ENCODE measurements at places on chromosomes 3 and 15.

GRCh38 chr15:75693501-75694240 lies 19.0 kb downstream of the CSPG4 start:
- DNase-seq, result no peak

DNA sequence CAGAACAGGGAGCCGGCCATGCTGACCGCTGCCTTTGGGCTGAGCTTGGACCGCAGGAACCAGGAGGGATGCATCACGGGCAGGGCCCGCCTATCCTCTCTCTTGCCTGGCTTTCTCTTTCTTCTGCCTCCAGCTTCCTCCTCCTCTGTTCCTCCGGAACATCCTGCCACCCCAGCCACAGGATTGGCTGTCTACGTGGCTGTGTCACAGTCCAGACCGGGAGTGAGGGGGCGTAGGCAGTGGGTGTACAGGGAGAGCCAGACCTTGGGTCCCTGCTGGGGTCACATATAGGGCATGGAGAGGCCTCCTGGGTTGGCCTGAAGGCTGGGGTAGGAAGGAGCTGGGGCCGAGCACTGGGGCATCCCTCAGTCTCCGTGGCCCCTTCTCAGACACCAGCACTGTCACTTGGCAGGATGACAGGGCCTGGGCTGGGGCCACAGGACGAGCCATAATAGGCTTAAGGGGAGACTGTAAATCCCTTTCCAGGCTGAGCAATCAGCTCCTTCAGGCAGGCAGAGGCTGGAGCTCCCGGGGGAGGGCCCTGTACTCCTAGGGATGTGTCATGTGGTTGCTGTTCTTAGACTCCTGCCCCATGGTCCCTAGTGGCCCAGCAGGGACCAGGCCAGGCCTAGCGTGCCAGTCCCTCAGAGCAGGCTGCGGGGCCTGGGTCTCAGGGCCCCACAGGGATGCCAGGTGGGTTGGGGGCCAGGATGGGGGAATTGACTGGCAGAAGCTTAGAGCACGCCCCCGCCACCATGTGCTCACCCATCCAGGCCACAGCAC lies 25.4 kb downstream of the LINGO1 start:
- peak; percentile 45 for DNase-seq

DNA sequence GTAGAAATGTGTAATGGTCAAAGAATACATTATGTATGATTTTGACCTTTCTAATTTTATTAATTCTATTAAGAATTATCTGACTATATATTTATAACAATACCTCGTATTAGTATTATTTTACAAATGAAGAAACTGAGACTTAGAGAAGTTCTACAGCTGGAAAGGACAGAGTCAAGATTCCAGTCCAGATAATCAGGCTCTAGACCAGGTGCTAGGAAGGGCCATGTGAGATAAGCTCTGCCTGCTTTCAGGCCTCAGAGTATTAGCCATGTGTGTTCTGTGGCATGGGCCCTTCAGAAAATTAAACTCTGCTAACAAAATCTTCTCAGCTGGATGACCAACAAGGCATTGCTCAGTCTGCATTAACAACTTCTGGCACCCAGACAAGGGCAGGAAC lies 87.5 kb downstream of the CD200R1L start:
- DNase-seq, result no peak

DNA sequence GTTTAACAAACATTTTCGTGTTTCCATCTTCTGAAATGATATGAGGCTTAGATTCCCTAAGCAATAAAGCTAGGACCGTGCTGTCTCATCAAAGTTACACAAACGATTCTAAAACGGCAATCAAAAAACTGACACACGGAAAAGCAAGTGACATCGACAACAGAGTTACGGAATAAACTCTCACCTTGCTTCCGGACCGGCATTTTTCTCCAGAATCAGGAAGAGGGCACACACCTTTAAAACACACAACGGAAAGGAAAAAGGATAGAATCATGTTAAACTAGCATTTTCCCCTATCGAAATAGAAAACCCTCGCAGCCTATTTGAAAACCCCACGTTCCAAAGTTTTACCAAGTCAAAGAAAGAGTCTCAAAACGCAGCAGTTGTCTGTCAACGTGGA lies 1.4 kb downstream of the DLG1 start:
- DNase-seq, result no peak

DNA sequence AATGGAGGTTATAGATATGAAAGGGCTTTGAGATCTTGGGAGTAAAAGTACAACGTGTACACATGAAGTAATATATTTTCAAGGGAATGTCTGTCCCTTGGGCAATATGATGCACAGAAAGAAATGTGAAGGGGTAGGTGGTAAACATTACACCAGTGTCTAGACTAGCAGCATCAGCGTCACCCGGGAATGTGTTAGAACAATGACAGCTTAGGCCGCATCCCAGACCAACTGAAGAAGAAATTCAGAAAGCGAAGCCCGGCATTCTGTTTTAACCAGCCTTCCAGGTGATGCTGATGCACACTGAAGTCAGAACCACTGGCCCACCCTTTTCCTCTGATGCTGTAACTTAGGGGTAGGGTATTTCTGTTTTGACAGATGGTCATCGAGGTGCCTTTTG lies 6.3 kb downstream of the INAFM2 start:
- no peak for DNase-seq

DNA sequence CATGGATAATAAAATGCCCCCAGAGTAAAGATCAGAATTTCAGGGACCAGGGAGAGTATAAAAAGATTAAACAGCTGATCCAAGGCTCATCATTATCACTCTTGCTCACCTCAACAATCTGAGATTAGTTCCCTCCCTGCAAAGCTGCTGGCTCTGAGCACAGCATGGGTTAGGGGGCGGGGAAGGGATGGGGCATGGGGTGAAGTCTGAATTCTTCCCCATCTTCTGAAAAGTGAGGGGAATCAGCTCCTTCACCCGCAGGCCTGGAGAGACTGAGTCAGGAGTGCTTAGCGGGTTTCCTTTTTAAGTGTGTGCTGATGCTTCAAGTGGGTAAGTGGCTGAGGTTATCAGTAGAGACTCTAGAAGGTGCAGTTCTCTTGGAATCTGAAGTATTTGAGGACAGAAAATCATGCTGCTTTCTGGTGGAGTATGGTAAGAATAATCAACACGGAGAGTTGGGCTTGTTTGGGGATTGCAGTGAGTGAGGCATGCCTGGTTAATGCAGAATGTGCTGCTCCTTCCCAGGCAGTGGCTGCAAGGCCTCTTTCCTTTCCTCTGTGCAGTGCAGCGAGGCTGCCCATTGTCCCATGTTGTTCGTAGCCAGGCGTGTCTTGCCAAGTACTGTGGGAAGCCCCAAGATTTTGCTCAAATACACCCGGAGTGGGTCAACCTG lies 59.2 kb upstream of the TRAK1 start:
- DNase-seq, result no peak

GRCh38 chr3:56818156-56818985 lies 16.6 kb upstream of the ARHGEF3 start:
- DNase-seq, result no peak

- DNase-seq, result no peak
Observed at GRCh38 chr3:127484601-127485388, 105.7 kb downstream of the TPRA1 start.

GRCh38 chr3:23073724-23074305 lies 129.3 kb upstream of the UBE2E2 start:
- DNase-seq, result no peak

DNA sequence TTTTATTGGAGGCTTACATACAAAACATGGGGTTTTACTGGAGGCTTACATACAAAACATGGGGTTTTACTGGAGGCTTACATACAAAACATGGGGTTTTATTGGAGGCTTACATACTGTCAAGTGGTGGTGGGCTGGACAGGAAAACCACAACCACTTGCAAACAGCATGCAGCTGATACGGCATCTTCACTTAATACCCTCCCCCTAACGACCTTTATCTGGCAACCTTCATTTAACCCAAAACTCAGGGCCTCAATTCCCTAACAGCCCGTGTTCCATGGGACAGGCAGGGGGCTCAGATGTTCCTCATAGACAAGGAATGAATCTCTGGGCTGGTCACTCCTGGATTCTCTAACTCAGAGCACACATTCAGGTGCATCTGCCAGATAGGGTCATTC lies 137.1 kb downstream of the CD47 start:
- DNase-seq, result no peak

DNA sequence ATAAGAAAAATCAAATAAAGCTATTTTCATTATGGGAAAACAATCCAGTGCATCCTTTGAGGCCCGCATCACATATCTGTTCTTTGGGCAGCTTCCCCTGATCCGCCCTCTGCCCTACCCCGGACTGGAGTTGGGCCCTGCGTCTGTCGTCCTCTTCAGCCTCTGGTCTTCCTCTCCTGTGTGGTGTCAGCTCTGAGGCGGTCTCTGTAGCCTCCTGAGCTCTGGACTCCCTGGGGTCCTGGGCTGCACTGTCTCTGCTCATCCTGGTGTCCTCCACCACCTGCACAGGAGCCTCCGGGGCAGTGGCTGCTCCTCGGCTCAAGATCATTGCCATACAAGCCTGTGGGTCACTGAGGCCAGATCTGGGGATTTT lies 7.4 kb upstream of the SNX22 start:
- DNase-seq, result no peak

DNA sequence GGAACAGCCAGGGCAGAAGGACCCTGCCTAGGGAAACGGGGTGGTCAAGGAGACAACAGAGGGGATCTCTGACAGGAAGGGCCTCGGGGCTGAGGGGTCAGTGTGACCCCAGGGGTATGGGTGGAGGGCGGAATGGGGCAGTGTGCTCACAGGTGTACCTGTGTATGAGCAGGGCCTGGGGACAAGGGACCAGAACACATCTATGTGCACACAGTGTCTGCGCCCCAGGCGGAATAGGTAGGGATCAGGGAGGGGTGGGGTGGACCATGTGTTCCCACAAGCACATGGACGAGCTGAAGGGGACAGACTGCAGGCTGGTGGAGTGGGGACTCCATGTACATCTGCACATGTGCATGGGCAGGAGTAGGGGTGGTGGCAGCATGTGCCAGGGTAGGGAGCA lies 5.0 kb upstream of the TLR9 start:
- DNase-seq, result no peak

DNA sequence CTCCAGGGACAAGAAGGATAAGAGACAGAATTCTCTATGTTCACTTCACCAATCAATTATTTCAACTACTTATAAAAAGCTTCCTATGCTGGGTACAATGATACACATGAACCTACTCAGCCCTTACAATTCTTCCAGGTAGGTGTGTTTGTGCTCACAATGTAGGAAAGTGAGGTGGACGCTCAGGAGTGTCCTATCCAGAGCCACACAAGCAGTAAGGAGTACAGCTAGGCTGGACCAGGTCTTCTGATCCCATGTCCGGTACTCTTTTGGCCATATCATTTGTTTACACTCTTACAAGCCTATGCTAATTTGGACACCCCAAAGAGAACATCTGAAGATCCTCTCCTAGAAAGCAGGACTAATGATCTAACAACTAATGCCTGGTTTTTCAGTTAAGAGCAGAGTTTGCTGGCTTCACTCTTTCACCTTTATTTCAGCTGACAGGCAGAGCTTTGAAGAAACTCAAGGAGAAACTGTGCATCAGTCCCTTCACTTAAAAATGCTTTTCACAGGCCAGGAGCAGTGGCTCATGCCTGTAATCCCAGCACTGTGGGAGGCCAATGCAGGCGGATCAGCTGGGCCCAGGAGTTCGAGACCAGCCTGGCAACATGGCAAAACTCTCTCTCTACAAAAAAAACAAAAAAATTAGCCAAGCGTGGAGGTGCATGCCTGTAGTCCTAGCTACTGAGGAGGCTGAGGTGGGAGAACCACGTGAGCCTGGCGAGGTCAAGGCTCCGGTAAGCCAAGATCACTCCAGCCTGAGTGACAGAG lies 27.5 kb downstream of the IGF2BP2 start:
- DNase-seq, result no peak

- peak; percentile 67 for DNase-seq
Observed at GRCh38 chr15:52678468-52679231, 538 bp downstream of the ATOSA start.

GRCh38 chr15:84752195-84752594 lies 3.8 kb downstream of the ZNF592 start:
- DNase-seq, result no peak

- no peak for DNase-seq
Observed at GRCh38 chr15:72058585-72058984, 59.4 kb downstream of the MYO9A start.

DNA sequence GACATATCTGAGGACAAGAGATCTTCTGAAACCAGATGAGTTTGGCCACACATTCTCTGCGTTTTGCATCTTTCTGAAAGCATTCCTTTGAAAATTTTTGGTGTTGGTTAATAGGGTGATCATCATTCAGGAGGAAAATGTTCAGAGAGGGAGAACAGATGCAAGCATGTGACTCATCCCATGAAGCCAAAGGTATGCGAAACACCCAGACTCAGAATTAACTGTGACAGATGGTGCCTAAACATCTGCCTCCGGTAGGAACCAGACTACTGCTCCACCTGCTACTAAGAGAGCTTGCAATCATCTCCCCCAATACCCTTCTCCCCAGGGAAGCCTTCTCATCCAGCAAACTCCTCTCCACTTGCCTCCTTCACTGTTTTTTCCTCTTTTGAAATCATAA lies 46.2 kb downstream of the TRIM69 start:
- DNase-seq, result no peak

GRCh38 chr15:57667171-57667849 lies 39.2 kb upstream of the POLR2M start:
- no peak for DNase-seq

GRCh38 chr3:128709038-128709437 lies 16.9 kb upstream of the RAB7A start:
- no peak for DNase-seq

DNA sequence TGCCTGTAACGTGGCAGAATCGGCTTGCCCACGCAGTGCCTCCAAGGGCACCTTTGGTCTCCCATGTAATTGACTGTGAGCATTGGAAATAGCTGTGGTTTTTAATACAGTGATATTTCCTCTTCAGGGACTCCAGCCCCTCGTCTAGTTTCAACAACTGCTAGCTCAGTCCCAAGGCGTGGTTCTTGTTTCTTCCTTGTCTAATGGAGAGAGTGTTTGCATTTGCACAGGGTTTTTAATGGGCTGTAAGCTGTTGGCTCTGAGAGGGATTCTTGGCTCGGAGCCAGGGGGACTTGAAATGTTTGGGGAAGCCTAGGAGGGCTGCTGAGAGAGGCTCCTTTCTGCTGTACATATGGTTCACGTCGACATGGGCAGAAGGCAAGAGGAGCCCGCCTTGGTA lies 86.2 kb downstream of the THSD4 start:
- no peak for DNase-seq

GRCh38 chr3:95319921-95320494 lies 1257.1 kb downstream of the NSUN3 start:
- DNase-seq, result no peak

GRCh38 chr3:15477951-15478639 lies 43.4 kb downstream of the COLQ start:
- no peak for DNase-seq

- no peak for DNase-seq
Observed at GRCh38 chr3:192042116-192042515, 581.2 kb downstream of the PYDC2 start.
